ENCODE measurements at places on chromosomes 5 and 9.

DNA sequence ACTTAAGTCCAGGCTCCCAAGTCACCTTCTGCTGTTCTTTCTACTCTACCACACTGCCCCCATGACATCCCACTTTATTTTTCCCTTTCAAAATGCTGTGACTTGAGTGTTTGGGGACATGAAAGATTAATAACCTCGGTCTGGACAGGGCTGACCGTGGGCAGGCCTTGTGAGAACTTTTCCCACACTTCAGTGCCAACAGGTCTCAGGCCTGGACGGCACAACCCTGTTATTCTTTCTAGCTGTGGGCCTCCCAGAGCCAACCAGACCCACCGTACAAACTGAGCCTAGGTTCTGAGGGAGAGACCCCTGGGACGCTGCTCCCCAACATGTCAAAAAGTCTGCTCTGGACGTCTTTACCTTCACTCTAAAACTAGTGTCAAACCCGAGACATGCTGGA is 153.4 kb downstream of the CEP120 start:
- DNase-seq = no peak

- DNase-seq = no peak
These were observed 51.0 kb downstream of the COL27A1 start for GRCh38 chr9:114206221-114206789.

- no peak for DNase-seq
These were observed 95.5 kb downstream of the ZCCHC7 start for GRCh38 chr9:37215830-37216229.

DNA sequence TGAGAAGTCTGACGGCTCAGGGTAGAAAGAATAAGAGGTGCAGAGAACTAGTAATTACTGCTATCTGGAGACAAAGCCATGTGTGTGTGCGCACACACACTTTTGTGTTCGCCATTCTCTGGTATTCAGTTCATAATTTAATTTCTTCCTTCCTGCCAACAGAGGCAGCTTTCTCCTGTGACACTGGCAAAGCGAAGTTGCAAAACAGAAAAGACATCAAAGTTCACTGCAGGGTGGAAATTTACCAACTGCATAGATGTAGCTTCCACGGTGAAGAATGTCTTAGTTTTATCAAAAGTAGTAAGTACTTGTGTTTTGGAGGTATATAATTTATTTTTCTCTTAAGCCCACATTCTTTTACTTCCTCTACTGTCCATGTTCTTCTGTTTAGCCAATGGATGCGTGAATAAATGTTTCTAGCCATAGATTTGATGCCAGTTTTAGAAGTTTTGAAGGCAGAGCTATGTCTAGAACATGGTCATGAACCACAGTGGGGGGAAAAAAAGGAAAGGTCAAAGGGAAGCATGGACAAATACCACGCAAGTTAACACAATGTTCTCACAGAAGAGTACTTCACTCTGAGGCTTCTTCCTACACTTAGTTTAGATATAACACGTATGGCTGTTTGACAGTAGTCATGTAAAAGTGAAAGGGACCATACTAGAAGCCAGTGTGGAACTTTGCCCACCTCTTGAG is 536.5 kb upstream of the GRIA1 start:
- no peak for DNase-seq

DNA sequence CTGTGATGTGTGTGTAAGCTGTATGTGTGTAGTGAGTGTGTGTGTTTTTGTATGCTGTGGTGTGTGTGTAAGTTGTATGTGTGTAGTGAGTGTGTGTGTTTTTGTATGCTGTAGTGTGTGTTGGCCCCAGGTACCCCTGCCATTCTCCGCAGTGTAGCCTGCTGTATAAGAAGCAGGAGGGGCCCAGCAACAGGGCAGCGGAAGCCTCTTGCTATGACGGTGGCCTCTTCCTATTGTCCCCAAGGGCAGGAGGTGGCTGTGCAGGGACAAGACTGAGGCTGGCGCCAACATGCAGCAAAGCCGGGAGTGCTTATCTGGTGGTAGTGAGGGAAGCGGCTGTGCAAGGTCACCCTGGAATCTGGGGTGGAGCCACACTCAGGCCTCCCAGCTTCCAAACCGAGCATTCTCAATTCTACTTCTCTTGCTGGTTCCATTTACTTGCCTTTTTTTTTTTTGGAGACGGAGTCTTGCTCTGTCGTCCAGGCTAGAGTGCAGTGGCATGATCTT is 5.1 kb downstream of the SPAAR start:
- DNase-seq = no peak

- no peak for DNase-seq
These were observed 12.5 kb upstream of the SLC35D2 start for GRCh38 chr9:96395964-96396363.

DNA sequence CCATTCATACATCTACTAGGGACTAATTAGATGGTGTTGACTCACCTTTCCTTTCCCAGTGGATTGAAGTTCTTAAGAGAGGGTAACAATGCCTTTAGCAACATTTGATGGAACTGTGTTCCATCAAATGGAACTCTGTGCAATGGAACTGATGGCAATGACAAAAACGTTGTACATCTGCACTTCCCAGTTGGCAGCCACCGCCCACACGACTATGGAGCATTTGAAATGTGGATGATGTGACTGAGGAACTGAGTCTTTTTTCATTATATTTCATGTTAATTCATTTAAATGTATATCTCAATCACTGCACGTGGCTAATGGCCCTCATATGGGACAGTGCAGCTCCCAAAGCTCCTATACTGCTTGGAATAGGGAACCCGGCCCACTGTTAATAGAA is 39.0 kb upstream of the ICE1 start:
- DNase-seq = no peak

DNA sequence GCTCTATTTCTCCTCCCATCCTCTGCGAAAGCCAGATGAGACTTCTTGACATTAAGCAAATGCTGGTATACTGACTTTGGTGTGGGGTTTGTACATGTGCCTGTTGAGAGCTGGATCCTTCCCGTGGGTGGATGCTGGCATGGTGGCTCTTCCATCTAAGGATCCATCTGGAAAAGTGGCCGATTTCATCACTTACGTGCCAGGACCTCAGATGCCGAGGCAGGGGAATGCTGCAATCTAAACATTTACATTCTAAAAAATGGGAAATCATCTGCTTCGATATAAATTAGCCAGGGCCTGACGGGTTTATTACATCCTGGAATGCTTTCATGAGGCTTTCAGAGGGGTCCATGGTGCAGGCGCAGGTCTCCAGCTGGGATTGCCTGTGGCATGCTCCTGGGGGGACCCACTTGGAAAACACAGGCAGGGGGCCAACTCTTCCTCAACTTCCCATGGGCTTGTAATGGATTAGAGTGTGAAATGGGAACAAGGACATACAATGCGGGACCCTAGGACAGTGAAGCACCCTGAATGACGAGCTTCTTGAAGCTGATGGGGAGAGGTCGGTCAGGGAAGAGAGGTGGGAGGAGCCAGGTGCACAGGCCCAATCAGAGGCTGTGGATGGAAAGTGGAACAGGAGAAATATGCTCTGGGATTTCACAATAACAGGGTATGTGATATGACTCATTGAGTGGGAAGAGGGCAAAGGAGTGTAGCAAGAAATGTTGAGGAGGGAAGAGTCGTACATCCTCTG is 105.5 kb upstream of the PITX1 start:
- no peak for DNase-seq

DNA sequence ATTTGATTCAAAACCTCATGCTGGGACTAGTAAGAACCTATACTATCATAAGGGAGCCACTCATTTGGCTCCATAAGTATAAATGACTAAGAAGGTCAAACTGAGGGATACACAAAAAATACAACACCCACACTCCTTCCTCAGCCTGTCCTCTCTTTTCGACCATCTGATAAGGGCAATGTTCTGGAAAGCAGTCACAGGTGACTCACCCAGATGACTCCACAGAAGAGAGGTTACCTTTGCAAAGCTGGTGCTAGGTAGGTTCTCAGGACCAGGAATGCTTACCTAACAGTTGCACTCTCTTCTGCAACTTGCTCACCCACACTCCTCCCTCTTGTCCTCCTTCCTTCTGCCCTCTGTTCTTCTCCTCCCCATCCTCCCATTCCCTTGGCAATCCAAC is 32.9 kb downstream of the LHFPL2 start:
- DNase-seq = no peak

GRCh38 chr9:134344068-134344799 is 18.0 kb downstream of the RXRA start:
- DNase-seq = no peak

- DNase-seq = no peak
These were observed 72.8 kb downstream of the SLF1 start for GRCh38 chr5:94691291-94691690.

DNA sequence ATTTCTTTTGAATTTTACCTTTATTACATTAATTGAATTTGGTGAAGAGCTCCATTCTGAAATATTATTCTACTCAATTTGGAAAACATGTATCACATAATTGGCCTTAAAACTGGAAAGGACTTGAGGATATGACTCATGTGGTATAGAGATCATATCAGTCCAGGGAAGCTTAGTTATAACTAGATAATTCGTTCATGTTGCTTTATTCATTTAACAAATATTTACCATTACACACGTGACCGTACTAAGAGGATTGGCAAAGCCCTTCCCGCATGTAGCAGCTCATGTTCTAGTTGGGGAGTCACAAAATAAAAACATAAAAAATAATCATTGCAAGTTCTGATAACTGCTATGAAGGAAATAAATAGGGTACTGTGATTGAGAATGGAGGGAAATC is 1816.5 kb downstream of the MAT2B start:
- DNase-seq = no peak

GRCh38 chr5:78929833-78930232 is 55.3 kb downstream of the ARSB start:
- DNase-seq = no peak

- no peak for DNase-seq
These were observed 91.5 kb downstream of the ADAMTS2 start for GRCh38 chr5:179253730-179254129.

GRCh38 chr5:1105350-1106265 is 6.3 kb downstream of the SLC12A7 start:
- DNase-seq = no peak

GRCh38 chr5:600886-601541 is 11.1 kb upstream of the CEP72 start:
- DNase-seq = no peak

GRCh38 chr5:54831233-54831632 is 154.2 kb downstream of the ESM1 start:
- DNase-seq = no peak

DNA sequence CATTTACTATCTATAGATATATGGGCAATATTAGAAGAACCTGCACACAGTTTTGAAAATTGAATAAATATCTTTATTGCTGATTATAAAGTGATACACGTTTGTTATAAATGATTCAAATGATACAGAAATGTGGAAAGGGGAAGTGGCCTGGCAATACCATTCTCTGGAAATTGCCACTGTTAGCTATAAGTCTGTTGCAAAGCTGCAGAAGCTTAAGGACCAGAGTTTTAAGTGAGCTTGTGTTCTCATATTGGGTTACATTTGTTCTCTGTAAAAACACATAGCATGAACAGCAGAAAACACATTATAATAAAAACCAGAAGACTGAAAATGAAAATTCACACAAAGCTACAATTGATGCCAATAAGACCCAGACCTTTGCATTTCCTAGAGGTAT is 59.6 kb downstream of the RASGRF2 start:
- no peak for DNase-seq

DNA sequence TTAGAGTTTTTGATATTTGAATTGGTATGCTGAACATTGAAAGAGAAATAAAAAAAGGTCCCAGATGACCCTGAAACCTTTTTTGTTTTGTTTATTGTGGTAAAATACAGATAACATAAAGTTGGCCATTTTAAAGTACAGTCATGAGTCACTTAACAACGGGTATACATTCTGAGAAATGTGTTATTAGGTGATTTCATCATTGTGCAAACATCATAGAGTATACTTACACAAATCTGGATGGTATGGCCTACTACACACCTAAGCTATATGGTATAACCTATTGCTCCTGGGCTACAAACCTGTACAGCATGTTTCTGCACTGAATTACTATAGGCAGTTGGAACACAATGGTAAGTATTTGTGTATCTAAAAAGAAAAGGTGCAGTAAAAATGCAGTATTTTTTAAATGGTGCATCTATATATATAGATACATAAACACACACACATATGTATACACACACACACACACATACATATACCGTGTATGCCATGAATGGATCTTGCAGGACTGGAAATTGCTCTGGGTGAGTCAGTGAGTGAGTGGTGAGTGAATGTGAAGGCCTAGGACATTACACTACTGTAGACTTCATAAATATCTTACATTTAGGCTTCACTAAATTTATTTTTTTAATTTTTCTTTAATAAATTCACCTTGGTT is 31.0 kb downstream of the TTC1 start:
- no peak for DNase-seq

DNA sequence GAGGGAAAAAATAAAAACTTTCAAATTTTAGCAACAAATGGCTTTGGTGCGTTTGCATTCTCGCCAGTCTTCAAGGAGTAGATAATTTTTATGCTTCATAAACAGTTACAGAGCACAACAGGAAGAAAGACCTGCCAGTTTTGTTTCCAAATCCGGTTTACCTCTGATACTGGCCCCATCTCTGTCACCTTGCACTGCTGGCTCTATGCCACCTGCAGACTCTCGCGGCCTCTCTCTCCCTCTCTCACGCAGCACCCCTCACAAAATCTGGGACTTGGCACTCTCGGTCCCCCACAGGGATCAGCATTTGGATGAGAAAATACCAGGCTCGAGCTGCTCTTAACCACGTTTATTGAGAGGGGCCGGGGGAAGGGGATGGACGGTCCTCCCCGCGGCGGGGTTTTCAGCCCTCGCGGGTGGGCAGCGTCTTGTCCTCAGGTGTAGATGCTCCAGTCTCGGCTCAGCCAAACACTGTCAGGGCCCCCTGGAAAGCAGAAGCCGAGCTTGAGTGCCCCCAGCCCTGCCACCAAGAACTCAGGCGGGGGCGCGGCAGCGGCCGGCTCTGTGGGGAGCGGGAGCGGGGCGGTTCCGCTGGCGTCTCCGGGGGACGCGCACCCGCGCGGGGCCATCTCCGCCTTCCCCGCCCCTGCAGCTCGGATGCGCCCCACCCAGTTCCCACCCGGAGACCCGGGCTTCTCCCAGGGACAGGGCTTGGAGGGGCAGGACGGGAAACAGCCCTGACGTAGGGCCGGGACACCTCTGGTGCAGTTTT is 1.3 kb downstream of the SCGB3A1 start:
- no peak for DNase-seq

DNA sequence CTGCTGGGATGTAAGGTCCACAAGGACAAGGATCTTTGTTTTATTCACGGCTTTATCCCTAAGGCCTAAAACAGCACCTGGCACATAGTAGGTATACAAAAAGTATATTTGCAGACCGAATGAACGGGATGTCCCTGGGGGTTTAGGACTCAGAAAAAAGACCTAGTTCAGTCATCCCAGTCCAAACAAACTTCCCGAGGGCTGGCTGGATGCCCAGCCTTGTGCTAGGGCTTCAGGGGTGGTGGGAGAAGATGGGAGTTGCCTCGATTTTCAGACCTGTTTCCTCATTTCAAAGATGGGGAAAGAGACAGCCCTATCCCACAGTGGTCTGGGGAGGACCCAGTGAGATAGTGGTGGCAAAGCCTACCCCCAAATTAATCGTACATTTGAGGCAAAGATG is 3.0 kb upstream of the PROB1 start:
- DNase-seq = no peak

- DNase-seq = no peak
These were observed 138.3 kb downstream of the OLFM1 start for GRCh38 chr9:135225619-135226228.
